T follicular helper cell (primary cell): ENCODE measurements at places on chromosomes 7 and 10.

DNA sequence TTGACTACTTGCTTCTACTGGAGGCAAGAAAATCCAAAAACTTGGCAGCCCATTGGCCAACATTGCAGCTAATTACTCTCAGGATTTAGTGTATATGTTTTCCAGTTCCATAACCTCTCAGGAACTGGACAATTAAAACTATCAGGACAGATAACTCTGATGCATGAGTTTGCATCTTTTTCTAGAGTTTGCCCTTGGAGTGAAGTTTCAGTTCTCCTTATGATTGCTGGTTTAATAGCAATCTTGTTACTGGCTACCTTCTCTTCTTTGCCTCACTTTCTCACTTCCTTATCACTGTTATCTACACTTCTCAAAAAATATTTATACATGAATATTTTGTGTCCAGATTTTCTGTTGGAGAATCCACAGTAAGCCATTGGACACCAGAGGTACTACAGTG, 735.9 kb downstream of the PCDH15 start:
- DNase-seq, result no peak

DNA sequence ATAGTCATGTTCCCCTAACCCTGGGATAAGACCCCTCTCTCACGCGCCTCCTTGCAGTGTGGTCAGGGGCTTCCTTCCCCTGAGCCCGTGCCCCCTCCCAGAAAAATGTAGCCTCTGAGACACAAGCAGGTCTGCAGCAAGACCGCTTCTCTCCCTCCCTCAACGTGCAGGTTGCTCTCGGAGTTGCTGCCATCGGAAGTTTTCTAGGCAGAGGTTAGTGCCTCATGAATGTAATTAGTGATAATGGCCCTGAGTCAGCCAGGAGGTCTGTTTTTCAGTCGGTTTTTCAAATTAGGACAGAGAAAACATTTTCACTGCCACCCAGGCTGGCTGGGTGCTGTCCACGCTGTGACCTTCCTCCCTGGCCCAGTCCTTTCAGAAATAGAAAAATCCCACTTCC, 43.2 kb upstream of the PRLHR start:
- DNase-seq, result no peak

- no peak for DNase-seq
Observed at GRCh38 chr7:79272938-79273337, 180.5 kb downstream of the MAGI2 start.

- DNase-seq, result no peak
Observed at GRCh38 chr7:129657363-129657762, 45.8 kb downstream of the NRF1 start.

GRCh38 chr10:67308912-67309311, 383.1 kb downstream of the LRRTM3 start:
- no peak for DNase-seq

DNA sequence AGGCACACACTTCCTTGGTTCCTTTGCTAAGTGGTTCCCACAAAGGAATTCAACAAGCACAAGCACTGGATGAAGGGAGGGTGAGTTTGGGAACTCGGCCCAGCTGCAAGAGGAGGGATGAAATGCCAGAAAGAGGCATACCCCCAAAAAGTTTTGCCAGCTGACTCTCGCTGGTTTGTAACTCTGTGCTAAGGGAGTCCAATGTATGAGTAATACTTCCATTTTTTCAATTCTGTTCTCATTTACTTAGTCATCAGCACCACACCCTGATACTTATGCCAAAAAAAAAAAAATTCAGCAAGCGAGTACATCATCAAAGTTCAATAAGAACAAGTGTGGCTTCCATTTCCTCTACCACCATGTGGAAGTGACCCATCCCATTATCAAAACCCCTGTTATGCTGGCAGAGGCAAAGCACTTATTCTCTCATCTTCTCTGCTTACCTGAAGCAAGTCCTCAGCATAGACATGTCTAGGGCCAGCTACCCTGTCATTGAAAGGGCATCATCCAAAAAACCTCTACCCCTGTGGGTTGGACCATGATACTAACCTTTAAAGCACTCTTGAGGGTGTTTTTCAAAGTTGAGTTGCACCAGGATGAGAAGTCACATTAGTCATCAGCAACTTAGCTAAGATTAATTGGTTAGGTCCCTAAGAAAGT, 6.9 kb upstream of the HYCC1 start:
- no peak for DNase-seq

DNA sequence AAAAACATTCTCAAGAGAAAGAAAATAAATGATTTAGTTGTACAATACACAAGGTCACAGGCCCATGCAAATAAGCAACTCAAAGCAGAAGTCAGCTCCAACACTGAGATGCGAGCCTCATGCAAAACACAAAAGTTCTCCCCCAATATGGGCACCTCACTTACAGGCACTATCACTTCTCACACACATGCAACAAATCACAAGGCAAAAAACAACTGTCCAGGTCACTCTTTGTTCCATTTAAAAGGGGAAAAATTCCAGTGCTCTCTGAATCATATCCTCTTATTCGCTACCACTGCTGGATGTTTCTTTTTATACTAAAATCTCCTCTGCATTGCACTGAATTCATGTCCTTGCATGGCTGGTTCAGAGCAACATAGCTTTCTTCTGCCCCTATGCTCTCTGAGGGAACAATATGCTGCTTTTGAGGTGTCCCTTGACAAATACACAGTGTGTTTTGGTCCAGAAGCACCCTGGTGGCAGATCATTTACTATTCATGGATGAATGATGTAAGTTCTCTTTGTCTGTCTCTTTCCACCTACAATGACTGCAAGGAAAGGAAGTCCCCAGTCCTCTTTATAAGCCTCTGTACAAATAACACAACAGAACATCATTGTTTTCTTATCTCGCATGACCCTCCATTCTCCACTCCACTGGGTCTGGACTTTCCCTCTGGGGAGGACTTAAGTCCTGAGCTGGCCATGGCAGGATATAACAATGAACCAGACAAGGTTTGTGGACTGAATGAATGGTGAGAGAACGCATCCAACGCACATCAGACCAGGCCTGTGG, 85.4 kb upstream of the GSDME start:
- DNase-seq, result no peak

- no peak for DNase-seq
Observed at GRCh38 chr7:10632712-10633111, 341.0 kb upstream of the PHF14 start.

GRCh38 chr10:107144490-107144889, 20.0 kb downstream of the SORCS1 start:
- DNase-seq, result no peak

GRCh38 chr7:145474009-145474686, 638.3 kb upstream of the TPK1 start:
- DNase-seq, result no peak

- DNase-seq, result no peak
Observed at GRCh38 chr7:75613351-75613750, 121.2 kb downstream of the SPDYE5 start.

DNA sequence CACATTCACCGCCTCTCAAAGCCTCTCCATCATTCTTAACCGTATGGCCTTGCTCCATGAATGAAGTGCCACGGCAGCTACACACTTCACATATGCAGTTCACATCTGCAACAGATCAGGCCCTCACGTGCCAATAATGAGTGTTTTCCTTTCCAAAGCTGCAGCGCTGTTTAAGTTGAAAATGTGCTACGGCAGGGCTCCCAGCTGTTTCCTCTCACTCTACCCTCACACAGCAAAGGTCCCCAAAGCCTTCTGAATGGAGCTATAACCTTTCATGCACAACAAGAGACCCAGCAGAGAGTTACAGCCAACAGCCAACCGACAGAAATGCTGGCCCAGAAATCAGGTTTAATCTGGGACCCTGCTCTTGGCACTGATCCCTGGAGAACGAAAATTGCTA, 236.1 kb downstream of the ELMO1 start:
- DNase-seq, result no peak
